Left ventricle myocardium superior (tissue), 1 donor: ENCODE measurements at places on chromosomes 11 and 22. TPM values are rescaled to one million over a fixed set of nuclear protein-coding genes. Genes with fewer than 3 reads are reported as not detected.

LRRN4CL gene
- 3.4 TPM for total RNA-seq

FGF3 gene
- total RNA-seq, result not detected

SYT12 gene
- 0.37 TPM for total RNA-seq

B3GAT1 gene
- total RNA-seq, result 0.17 TPM

OOSP3 gene
- not detected for total RNA-seq

LRRC10B gene
- 0.45 TPM for total RNA-seq

OR51I1 gene
- total RNA-seq, result not detected

OR51B2 gene
- not detected for total RNA-seq

NEU3 gene
- total RNA-seq, result 4.9 TPM

- no peak for DNase-seq
Observed at GRCh38 chr22:37126882-37127281, 17.4 kb upstream of the TMPRSS6 start.

DNA sequence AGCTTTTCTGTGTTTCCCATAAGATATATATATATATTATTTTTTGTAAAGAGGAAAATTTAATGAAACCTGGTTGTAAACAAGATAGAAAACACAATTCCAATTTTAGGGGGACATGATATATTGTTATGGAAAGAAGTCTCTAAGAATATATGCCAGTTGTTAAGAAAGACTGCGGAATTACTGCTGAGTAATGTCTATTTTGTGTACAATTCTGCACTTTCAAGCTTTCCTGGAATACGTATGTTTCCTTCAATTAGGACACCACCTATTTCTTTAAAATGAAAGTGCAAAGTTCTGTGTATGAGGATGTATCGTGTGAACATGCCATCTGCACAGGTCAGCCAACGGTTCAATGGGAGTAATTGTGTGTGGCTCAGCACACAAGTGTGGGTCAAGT, 760.2 kb downstream of the BRD1 start:
- no peak for DNase-seq

GRCh38 chr11:64360448-64360921, 1.5 kb downstream of the RPS6KA4 start:
- no peak for DNase-seq

DNA sequence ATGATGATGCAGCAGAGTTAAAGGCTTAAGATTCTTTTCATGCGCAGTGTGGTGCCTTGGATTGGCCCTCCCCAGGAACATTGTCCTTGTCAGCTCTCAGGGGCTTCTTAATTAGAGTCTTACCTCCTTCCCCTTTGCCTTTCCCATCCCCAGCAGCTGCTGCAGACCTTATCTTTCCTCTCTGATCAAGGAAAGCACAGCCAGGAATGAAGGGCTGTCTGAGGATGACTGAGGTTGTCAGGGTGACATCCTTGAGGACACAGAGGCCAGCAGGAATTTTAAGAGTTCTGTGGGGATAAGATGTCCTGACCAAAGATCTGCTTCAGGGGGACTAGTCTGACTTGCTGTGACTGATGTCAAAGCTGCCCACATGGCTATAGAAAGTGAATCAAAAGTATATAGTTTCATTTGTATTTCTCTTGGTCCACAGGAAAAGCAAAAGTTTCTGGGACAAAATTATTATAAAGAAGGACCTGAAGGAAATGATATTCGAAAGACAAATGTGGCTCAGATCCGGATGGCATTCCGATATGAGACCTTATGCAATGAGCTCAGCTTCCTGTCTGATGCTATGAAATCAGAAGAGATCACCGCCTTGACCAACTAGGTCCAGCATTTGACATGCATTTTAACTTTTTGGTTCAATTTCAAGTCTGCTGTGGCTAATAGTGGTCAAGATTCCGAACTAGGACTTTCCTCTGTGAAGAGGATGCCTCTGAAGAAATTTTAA, 35.5 kb downstream of the RNF141 start:
- no peak for DNase-seq

DNA sequence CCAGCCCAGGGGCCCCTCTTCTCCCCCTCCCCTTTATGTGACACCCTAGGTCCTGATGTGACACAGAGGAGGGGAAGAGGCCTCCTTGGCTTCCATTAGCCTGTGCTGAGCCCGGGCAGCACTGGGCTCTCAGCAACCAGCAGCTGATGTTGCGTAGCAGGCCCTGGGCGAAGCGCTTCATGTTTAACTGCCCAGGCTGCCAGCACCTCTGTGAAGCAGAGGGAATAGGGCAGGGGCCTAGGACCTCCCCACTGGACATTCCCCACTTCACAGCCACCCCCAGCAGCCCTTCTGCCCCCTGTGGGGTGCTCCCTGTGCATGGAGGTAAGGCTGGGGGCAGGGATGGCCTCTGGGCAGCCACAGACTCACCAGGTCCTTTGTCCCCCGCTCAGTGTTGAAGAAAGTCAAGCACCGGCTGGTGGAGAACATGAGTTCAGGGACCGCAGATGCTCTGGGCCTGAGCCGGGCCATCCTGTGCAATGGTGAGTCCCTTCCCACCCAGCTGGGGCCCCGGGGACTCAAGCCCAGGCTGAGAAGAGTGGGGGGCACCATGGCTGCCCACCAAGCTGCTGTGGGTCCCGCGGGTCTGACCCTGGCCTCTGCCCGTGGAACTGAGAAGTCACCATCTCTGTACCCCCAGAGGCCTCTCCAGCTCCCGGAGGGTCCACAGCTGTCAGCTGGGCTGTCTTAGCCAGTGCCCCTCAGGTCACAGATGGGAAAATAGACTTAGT, 11.6 kb downstream of the PICK1 start:
- DNase-seq, result no peak

- DNase-seq, result no peak
Observed at GRCh38 chr11:124150684-124151083, 32.5 kb upstream of the OR10D3 start.

- DNase-seq, result peak; percentile 83
Observed at GRCh38 chr11:12377106-12377823, at the start of gene PARVA. TSS of gene PARVA (plus strand) at chr11:12377571. CDS start at chr11:12377648, 77 bp downstream.

DNA sequence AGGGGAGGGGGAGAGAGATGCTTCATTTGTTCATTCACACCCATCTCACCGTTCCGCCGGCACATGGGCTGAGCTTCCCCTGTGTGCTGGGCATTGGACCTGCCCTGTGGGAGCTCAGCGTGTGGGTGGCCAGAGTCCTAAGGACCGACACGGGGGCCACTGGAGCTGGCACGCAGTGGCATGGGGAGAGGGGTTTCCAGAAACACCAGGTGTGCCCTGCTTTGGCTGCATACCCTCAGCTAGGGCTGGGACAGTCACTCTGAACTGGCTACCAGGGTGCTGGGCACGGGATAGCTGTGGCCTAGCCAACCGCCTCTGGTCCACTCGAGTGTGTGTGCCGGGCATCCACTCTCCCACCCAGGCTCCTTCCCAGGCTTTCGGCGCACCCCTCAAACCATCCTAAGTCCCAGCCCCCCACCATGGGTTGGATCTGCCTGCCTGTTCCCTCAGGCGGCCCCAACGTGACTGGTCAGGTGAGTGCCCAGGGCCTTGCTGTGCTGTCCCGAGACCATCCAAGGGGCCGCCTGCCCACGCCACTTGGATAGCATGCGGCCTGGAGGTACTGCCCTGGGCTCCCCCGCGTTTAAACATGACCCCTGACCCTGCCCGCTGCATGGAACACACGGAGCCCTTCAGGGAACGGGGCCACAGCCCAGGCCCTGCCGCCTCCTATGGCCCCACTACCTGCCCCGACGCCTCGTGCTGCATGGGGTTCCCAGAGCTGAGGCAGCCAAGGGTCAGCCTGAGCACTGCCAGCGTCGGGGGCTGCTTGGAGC, 51.6 kb upstream of the LINC01488 start:
- peak; percentile 13 for DNase-seq

DNA sequence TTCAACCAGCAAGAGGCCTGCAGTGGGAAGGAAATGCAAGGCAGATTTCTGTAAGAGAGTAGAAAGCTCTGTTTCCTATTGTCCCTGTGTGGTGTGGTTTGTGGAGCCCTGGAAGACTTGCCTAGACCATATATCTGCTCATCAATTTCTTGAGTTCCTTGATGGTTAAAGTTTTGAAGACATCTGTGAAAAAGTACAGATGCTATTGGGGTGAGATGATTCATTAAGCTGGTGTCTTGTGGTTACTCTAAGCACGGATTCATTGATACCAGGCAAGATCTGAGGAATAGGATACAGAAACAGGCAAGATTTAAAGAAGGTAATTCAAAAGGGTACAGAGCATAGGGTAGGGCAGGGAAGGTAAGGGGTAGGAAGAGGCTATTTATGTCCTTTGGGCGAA, 275.8 kb upstream of the SESN3 start:
- no peak for DNase-seq

GRCh38 chr22:45776313-45776585, 104.6 kb downstream of the ATXN10 start:
- DNase-seq, result no peak

GRCh38 chr11:27255447-27255828, 107.6 kb downstream of the CCDC34 start:
- DNase-seq, result no peak

DNA sequence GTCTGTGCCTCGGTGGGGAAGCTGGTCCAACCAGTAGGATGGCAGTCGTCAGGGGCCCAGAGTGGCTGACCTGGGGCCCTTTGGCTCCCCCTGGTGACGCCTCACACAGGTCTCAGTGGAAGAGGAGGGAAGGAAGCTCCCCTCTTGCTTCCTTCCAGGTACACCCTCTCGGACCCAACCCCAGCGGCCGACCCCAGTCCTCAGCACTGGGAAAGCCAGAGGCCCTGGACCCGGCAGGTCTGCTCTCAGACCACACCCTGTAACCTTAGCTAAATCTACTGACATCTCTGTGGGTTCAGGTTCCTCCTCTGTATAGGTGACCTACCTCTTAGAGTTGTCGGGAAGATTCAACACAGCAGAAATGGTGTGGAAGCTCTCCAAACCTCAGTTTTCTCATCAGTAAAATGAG, 3.4 kb upstream of the SCUBE1 start:
- peak; percentile 82 for DNase-seq

GRCh38 chr22:44496305-44496704, 1.7 kb downstream of the RTL6 start:
- no peak for DNase-seq

DNA sequence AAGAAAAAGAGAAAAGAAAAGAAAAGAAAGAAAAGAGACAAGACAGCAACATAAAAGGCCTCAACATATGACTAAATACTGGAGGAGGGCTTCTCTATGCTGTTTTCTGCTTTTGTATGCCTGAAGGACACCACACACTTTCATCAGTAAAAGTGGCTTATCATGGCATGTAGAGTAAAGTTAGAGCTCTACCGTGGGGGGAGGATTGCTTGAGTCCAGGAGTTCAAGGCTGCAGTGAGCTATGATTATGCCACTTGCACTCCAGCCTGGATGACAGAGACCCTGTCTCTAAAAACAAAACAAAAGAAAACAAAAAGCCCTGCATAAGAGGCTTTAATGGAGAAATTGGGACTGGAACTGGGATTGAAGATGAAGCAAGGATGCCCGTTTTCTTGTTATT, 5.7 kb downstream of the PTS start:
- DNase-seq, result no peak
